Activated naive CD4-positive, alpha-beta T cell treated with anti-CD3 and anti-CD28 coated beads, Interleukin-2, amount 50 U/mL, for 72 hours (primary cell): ENCODE measurements at places on chromosomes 3 and 15. TPM values are rescaled to one million over a fixed set of nuclear protein-coding genes. Genes with fewer than 3 reads are reported as not detected.

SAMD7 gene
- not detected for total RNA-seq

DNA sequence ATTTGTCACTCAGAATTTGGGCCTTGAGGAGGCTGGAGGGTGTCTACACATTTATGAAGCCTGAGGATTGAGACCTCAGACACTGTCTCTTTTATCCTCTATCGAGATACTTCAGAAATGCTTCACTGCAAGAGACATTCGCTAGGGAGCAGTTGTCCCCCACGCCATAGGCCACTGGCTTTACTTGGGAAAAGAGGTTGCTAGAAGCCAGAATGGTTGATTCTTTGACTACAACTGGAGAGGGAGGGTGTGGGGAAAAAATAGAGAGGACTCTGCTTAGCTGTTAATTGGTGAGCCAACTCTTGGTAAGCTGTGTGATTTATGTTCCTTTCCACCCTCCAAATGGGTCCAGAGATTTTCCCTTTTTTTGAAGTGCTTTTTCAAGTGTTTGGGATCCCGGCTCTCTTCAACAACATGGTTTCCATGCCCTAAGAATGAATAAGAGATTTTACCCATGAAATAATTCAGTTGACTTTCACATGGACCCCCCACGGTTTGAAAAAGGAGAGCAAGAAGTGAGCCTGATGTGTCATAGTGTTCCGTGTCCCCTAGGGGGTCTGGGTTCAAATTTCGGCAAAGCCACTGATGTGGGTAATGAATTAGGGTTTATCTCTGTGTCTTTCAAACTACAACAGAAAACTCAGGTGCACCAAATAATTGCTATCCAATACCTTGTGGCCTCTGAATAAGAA lies 2.7 kb downstream of the BOC start:
- no peak for DNase-seq

DNA sequence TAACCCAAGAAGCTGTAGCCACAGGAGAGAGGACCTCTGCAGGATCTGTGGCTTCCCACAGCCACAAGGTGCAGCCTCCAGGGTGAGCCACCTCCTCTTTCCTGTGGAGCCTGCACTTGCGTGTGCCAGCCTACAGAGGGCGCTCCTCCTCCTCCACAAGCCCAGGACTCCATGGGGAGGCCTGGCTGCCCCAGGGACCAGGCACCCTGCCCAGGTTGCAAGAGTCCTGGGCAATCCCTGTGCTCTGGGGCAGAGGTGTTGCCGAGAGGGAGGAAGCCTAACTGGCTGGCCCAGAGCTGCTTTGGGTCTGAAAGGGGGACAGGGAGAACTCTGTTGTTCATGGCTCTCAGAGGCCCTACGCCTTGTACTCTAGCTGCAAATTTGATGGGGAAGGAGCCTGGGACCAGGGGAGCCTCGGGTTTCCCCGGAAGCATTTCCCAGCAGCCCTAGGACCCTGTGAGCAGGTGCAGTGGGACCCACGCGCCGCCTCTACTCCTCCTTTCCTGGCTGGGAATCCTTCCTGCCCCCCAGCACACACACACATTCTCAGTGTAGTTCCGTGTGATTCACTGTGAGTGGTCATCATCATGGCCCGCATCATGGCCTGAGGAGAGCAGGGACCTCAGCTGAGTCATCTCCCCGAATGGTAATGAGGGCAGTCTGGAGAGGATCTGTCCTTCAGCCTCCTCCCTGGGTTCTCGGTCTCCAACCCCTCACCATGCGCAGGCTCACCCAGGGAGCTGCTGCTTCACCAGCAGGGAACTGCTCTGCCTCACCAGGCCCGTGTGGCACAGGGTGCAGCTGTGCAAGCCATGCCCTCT lies 24.3 kb downstream of the TBC1D21 start:
- DNase-seq: peak; percentile 63

DNA sequence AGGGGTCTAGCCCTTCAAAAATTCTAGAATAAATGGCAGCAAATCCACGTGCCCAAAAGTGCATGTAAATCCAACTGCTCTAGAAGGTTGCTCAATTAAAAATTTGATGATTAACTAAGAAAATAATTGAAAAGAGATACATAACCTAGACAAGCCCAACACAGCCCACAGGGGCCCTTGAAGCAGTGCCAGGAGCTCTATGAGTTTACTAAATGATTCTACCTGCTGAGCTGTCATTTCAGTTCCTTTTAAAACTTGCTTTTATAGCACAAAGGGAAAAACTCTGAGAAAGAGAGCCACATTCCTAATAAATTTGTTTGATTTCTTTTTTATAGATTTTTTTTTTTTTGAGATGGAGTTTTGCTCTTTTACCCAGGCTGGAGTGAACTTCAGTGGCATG lies 38.9 kb upstream of the GNB5 start:
- DNase-seq: no peak

- DNase-seq: no peak
Measured at GRCh38 chr3:111812701-111813100, 46.4 kb upstream of the PHLDB2 start.
